T-helper 2 cell (primary cell): ENCODE measurements at places on chromosomes 7 and 10.

- no peak for DNase-seq
Measured at GRCh38 chr7:42035210-42035609, 201.8 kb downstream of the GLI3 start.

- no peak for DNase-seq
Measured at GRCh38 chr7:38873433-38873832, 35.6 kb downstream of the VPS41 start.

GRCh38 chr7:11485636-11486035 is 346.4 kb downstream of the THSD7A start:
- DNase-seq, result no peak

DNA sequence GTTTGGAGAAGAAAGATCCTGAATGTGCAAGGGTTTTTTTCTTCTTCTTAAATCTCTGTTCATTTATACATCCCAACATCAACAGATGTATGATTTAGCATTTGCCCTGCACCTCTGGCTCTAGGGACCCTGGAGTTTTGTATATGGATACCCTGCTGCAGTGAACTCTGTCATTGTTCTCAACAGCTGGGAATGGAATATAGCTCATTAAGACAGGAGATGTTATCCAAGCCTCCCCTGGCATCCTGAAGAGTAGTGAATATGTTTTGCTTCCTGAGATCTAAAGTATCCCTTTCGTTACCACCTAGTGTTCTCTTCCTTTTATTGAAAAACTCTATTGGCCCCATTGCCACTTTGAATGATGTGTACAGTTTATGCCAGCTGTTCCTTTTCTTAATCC is 275.9 kb downstream of the EXOC4 start:
- DNase-seq, result no peak

GRCh38 chr10:24255115-24255880 is 46.4 kb downstream of the KIAA1217 start:
- DNase-seq, result no peak

GRCh38 chr7:116164552-116165306 is 45.6 kb upstream of the TES start:
- DNase-seq, result no peak

GRCh38 chr7:150902078-150903033 is 50.0 kb downstream of the AOC1 start:
- no peak for DNase-seq

DNA sequence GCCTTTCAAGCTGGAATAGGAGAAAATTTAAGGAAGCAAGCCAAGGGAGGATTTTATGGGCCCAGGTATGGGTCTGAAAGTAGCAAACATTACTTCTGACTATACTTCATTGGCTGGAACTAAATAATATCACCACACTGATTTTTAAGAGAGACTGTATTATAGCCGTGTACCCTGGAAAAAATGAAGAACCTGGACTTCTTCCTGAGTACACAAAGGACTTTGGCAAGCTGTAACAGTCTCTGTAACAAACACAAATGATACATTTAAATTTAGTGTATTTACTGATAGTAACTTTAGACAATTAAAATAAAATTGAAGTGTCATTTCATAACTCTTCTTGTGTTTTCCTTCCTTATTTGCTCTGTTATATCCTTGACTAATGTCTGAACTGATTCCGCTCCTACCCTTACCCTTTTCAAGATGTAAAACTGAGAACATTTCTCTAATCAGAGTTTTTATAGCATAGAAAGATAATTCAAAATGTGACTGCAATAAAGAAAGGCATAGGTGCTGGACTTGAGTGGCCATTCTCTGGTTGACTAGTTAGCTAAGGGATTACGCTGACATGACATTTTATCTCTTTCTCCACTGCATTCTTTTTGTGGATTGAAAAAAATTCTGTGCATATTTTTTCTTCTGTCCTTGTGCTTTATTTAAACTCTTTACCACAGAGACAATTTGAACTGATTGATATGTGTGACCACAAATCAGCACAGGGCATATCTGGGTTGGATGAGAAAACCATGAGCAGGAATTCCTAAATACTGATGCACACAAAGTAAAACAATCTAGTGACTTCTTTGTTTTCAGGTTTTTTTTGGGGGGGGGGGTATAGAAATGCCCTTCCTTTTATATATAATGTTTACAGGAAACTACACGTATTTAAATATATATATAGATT is 349.7 kb downstream of the MDFIC start:
- no peak for DNase-seq

DNA sequence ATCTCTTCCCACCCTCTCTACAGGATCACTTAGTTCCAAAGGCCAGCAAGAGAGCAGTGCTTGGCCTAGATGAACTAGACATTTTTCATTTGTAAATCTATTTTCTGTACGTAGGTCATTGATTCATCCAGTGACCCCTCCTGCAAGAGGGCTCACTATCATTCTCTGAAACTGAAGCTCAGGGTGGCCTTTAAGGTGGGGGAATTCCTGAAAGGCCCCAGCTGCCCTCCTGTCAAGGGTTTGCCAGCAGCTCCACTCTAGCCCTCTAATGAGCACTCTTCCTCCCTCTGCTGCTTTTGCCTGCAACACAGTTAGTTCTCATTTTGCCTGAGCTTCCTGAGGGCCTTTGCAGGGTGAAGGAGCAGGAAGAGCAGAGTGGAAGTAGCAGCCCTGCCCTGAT is 41.2 kb downstream of the LRRC18 start:
- no peak for DNase-seq

GRCh38 chr10:116565534-116565933 is 19.8 kb downstream of the PNLIP start:
- DNase-seq, result no peak

DNA sequence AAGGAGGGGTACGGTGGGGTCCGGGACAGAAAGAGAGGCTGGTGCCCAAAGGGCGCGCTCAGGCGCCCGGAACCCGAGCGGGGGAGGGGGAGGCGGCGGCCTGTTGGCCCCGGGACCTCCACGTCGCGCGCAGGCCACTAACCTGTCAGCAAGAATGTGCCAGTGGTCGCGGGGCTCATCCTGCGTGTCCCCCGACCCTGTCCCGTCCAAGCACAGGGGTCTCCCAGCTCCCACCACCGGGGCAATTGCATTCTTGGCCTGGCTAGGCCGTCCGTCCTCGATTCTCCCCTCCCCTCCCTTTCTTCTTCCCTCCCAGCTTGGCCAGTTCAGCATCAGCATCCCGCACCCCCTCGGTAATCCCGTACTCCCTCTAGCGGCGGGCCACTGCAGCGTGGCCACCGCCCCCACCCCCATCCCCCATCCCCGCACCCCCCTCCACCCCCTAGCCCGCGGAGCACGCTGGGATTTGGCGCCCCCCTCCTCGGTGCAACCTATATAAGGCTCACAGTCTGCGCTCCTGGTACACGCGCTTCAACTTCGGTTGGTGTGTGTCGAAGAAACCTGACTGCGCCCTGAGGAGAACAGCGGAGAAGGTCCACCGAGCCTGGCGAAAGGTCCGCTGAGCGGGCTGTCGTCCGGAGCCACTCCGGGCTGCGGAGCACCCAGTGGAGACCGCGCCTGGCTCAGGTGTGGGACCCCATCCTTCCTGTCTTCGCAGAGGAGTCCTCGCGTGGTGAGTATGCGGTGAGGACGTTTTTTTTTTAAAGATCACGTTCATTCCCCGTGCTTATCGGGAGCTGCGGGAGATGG is at the start of gene SGCE:
SGCE (minus strand) TSS at position 286 of the 810 bp plus-strand sequence; CDS start at position 251, 35 bp downstream.
- DNase-seq, result no peak

GRCh38 chr7:82397879-82398524 is 45.6 kb downstream of the CACNA2D1 start:
- DNase-seq, result no peak

GRCh38 chr7:2084331-2084730 is 148.4 kb downstream of the MAD1L1 start:
- DNase-seq, result peak; percentile 25

GRCh38 chr7:31922848-31923247 is 147.4 kb downstream of the PDE1C start:
- DNase-seq, result no peak
